Activated CD4-positive, alpha-beta T cell treated with anti-CD3 and anti-CD28 coated beads, Interleukin-2, amount 50 U/mL, for 48 hours (primary cell): ENCODE measurements at places on chromosomes 7 and 10.
A peak's percentile ranks its signal among the peaks of the same experiment; 100 is the strongest.

GRCh38 chr10:23150091-23150490 is 42.0 kb upstream of the PTF1A start:
- DNase-seq = no peak

DNA sequence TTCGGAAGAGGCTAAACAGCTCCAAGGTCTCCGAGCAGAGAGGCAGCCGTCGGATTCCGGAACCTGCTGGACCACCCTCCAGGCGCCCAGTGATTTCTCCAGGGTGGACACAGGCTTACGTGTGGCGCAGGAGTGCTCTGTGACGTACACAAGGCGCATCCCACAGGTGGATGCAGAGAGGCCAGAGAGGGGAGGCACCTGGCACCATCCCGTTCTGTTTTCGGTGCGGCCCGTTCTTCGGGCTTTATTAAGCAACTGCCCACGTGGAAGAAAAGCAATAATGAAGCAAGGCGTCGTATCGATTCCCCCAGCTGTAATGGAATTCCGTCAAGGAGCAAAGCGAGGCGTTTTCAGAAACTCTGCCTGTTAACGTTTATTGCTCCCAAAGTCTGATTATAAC is 163.6 kb downstream of the PTPRN2 start:
- DNase-seq = no peak

DNA sequence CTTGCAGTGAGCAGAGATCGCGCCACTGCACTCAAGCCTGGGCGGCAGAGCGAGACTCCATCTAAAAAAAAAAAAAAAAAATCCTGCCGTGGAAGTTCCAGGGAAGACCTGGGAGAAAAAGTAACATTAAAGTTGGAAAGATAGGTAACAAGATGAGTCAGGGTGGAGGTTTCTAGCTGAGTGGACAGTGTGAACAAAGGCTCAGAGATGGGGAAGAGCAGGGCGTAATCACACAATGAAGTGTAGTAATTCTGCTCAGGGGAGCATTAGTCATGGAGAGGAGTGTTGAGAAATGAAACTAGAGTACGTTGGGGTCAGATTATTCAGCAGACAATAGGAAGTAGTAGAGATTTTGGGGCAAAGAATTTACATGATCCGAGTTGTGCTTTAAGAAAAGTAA is 21.6 kb upstream of the WASL start:
- DNase-seq = no peak

DNA sequence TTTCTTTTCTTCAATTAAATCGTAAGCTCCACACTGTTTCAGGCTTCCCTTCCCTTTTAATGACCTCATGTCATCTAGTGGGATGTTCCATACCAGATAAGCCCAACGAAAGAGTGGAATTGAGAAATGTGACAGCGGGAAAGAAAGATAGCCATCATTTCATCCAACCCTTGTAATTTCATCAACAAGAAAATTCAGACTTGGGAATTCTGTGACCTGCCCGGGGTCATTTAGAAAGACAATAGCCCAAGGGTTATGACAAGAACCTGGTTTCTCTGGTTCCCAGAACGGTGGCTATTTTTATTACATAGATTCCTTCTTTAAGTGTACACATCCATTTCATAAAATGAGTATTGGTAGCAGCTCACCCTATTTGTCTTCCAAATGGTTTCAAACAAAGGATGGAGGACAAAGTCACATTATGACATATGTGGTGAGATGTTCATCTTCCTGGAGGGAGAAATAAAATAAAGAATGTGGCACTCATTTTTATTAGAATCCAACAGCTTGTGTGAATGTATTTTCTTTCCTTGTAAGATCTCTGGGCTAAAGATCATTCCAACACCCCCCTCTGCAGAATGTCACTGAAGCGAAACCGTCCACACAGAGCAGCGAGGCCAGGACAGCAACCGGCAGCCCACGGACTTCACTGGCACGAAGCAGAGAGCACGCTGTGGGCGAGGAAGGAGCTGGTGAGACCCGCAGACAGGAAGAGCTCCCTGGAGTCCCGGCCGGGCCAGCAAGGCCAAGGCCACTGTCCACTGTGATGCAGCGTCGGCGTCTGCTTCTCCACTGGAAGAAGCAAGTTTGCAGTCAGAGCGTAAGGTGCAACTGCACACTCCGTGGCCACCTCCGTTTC is 199.9 kb downstream of the KLF6 start:
- DNase-seq = no peak

- DNase-seq = no peak
These were observed 55.2 kb downstream of the LRMDA start for GRCh38 chr10:75486591-75486990.

DNA sequence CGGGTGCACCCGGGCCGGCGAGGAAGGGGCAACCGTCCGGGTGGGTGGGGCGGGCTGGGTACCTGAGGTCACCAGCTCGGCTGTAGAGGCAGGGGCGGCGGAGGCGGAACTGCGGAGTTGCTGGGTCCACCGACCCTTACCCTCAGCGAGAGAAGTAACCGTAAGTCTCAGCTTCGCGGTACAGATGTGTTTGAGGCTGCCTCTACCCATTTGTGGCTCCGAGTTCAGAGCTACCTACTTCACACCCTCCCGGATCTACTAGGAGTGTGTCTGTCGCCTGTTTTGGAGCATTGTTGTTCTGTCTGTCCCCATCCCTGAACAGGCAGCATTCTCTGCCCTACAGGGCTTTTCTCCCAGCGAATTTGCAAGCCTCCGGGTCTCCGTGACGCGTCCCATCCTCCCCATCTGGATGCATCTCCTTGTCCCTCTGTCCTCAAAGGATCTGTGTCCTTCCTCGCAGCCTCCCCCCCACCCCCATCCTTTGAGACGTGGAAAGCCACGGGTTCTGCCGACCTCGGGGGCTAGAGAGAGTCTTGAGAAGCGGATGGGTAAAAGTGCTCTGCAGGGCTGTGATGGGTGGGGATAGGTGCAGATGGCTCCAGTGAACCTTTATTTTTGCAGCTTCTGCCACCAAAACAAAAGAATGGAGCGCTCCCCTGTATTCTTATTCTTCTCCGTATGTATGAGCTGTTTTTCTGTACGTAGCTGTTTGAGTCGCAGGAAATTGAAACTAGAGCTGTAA is 757 bp downstream of the ANKIB1 start:
- DNase-seq = peak; percentile 21
